ENCODE measurements at places on chromosomes 4 and X.

GRCh38 chr4:159764343-159764952 is 661.6 kb downstream of the RAPGEF2 start:
- peak; percentile 39 for DNase-seq

DNA sequence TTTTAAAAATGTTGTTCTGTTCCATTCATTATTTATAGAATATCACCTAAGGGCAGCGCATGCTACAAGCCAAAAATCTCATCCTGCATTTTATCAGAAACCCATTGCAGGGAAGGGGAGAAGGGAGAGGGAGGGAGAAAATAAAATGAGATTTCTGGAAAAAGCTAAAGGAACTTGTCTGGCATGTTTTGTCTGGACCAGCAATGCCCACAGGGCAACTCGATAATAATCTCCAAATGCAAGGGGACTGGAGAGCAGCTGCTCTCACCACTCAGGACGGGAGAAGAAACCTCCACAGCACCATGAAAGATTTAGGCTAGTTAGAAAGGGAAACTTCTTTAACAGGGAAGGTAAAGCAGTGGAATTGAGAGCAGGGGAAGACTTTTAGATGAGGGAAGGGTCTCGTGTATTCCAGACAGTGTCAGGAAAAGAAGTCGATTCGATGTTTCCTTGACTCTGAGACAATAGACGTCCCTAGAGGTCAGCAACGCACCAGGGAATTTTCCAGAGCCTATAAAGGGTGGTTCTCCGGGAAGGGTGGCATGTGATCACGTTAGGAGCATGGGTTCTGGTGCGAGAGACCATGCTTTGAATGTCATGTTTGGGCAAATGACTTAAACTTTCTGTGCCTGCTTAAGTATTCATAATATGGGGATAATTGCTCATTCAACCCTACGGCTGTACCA is 132.2 kb upstream of the NDP start:
- DNase-seq: no peak

GRCh38 chr4:173935622-173936405 is 347.7 kb downstream of the FBXO8 start:
- no peak for DNase-seq

GRCh38 chr4:169249214-169249973 is 21.4 kb downstream of the SH3RF1 start:
- no peak for DNase-seq

- no peak for DNase-seq
Observed at GRCh38 chr4:159227984-159228383, 125.1 kb downstream of the RAPGEF2 start.

DNA sequence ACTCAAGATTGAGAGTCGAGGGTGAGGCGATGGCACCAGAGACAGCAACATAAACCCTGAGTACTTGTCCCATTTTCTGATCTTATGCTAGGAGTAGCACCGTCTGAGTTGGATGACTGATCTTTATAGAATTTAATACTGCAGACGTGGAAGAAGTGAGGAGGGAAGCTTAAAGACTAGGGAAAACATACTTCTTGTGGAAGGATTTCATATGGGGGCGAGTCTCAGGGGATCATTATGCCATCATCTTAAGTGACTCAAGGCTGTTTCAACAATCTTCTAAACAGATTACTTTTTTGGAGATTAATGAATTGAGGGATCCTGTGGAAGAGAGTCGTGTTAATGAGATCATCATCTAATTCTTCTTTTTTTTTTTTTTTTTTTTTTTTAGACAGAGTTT is 17.2 kb upstream of the FAT1 start:
- DNase-seq: no peak

- DNase-seq: peak; percentile 0
Observed at GRCh38 chr4:96407225-96407624, 567.3 kb downstream of the PDHA2 start.

GRCh38 chrX:17814557-17814956 is 46.5 kb downstream of the RAI2 start:
- DNase-seq: no peak

GRCh38 chrX:23644744-23645143 is 22.5 kb upstream of the PRDX4 start:
- no peak for DNase-seq

GRCh38 chr4:149638073-149638472 is 177.6 kb downstream of the IQCM start:
- no peak for DNase-seq

DNA sequence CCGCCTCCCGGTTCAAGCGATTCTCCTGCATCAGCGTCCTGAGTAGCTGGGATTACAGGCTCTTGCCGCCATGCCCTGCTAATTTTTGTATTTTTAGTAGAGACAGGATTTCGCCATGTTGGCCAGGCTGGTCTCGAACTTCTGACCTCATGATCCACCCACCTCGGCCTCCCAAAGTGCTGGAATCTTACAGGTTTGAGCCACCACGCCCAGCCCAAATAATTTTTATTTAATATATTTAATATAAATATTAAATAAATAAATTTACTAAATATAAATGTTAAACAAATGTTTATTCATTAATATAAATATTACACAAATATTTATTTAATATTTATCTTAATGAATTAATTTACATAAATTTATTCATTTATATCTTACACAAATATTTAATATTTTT is 120.2 kb downstream of the SHOX start:
- no peak for DNase-seq

DNA sequence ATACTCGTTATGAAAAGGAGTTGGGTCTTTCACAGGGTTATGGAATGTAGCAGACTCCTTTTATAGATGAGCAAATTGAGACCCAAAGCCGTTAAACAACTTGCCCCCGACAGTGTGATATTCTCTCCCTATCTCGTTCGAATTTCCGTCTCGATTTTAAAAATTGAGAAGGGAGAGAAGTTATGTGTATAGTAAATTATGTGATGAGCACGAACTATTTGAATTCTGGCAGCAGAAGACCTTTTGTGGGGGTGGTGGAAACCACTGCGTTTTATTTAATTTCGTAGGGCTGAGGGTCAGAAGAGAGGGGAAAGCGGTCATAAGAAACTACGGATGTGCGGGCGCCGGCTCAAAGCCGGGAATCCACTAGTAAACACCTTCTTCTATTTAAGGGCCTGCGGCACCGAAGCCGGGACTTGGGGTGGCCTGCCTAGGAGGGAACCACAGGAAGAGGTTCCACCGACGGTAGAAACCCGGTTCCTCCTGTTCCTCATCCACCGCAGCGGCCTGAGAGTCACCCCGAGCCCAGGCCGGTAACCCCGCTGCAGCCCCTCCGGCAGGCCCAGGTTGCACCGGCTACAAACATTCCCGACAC is 1.5 kb upstream of the DDX3X start:
- DNase-seq: no peak

DNA sequence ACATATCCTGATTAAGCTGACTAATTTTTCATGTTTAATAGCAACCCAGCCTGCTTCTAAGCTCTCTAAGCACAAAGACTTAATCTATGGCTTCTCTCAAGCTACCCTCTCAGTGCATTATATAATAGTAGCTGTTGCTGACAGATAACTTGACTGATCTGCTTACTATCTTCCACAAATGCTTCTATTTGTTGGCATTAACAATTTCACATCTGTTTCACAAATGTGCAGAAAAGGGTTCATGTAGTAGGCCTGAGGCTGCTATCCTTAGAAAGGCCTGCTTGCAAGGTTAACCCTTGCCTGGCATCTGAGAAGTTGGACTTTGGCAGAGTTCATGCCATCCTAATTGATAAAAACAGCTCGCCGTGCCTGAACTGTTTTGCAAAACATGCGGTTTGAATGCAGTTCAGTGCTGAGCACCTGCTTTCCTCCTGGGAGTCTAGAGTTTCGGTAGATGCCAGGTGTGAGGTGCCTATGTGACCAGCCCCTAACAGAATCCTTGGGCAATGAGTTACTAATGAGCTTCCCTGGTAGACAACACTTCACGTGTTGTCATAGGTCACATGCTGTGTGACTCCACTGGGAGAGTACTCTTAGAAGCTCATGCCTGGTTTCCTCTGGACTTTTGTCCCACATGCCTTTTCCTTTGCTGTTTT is 68.4 kb downstream of the NSG1 start:
- no peak for DNase-seq

DNA sequence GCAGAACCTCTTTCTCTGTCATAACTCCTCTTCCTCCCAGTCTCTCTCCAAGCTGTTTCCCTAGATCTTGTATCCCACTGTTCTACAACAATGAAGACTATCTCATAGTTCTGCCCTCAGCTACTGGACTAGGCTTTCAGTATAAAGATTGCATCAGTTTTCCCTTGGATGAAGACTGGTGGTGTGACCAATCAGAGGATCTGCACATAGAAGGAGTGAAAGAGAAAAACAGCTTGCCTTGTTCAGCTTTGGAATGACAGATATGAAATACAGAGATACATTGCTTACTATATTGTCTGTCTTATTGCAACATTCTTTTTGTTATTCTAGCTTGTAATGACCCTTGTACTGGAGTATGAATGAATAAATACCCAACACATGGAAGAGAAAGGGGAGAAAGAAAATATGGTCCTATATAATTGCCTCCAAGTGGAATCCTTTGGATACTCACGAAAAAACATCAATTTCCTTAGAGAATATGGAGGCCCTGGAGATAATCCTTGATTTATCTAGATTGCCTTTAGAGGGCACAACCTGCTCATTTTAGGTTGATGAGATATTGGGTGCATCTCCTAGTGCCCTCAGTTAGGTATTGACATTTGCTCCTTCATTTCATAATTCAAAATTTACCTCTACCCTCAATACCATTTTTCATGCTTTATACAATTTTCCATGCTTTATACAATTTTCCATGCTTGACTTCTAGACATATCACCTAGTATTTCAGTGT is 395.8 kb downstream of the NAF1 start:
- no peak for DNase-seq

GRCh38 chrX:42149765-42150164 is 226.4 kb upstream of the CASK start:
- DNase-seq: no peak

GRCh38 chr4:147723326-147723725 is 8.6 kb upstream of the ARHGAP10 start:
- no peak for DNase-seq

GRCh38 chr4:100826808-100827548 is 309.2 kb upstream of the EMCN start:
- no peak for DNase-seq

DNA sequence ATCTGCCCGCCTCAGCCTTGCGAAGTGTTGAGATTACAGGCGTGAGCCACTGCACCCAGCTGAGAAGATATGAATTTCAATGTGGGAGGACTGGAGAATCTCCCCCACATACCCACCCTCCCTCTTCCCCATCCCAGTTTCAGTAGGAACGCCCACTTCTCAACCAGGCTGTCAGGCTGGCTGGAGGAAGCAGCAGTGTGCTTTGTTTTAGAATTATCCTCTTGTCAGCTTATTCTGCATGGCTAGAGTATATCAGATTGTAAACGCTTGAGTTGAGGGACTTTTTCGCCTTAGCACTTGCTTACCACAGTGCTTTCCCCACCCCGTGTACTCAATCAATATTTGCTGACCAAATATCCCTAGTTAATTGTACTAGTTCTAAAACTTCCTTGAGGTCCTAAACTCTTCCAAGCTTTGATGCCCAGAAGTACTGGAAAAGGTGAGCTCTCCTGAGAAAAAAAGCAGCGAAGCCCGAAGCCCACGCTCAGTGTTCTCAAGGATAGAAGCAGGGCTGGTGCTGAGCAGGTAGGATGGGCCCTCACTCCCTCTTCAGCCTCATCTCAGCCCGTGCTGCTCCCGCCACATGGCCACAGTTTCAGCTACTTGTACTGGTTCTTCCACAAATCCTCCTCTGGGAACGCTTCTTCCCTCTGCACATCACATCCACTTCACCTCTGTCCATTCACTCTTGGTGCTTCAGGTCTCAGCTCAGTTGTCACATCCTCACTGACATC is 7.3 kb upstream of the ARHGAP10 start:
- DNase-seq: no peak
